Neural crest cell (in vitro differentiated cells): ENCODE measurements at places on chromosomes 6 and 20.

GRCh38 chr20:60802676-60803075, 449.4 kb upstream of the CDH4 start:
- no peak for DNase-seq

- DNase-seq = no peak
These were observed 524.3 kb downstream of the EYS start for GRCh38 chr6:65182681-65183080.

DNA sequence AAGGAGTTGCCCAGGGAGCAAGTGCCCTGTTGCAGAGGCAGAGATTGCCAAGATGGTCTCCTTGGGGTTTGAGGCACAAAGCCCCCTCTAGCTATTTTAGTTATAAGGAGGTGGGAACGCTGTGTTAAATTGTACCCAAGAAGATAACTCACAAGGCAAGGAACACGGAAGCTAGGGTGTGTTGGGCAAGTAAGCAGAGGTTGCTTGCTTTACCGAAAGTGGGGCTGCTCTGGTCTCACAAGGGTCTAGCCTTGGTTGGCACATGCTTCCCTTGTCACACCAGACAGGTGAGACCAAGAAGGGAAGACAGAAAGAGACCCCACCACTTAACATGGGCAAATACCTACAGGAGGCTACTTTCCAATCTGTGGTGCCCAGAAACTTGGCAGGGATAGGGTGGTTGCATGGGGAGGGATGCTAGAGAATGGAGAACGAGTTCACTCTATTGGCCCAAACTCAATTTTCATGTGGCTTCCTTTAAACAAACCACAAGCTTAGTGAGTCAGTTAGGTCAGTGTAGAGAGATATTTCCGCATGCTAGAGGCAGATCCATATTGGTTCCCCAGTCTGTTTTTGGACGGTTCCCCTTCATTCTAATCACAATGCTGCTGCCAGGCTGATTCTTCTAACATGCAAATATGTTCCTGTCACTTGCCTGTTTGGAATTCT, 42.4 kb downstream of the PLAGL1 start:
- DNase-seq = no peak

DNA sequence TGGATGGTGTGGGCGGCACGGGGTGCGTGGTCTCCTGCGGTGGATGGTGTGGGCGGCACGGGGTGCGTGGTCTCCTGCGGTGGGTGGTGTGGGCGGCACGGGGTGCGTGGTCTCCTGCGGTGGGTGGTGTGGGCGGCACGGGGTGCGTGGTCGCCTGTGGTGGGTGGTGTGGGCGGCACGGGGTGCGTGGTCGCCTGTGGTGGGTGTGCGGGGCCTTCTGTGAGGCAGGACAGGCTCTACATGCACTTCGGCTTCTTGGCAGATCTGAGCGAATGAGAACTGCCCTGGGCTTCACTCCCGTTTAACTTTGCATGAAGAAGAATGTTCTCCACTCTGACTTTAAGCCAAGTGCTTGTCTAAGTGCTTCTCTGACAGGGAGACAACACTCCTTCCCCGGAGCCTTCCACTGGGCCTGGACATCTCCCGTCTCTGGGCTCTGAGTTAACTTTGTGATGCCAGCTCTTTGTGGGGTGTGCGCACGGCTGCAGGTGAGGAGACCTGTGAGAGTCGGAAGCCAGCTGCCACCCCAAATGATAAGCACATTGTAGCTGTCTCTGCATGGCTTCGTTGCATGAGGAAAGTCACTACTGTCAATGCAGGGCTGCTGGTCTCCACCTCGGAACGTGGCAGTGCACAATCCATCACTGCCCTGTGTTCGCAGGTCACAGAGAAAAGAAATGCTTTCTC, 244.8 kb downstream of the DLL1 start:
- no peak for DNase-seq

GRCh38 chr6:106460481-106460880, 100.0 kb downstream of the CRYBG1 start:
- no peak for DNase-seq

GRCh38 chr6:133313068-133313467, 71.9 kb downstream of the EYA4 start:
- no peak for DNase-seq

GRCh38 chr20:56222945-56223344, 25.6 kb upstream of the MC3R start:
- no peak for DNase-seq

- DNase-seq = no peak
These were observed 56.2 kb downstream of the CENPW start for GRCh38 chr6:126396131-126396530.

- DNase-seq = no peak
These were observed 154.9 kb downstream of the DLL1 start for GRCh38 chr6:170135821-170136471.

GRCh38 chr6:35220711-35221110, 7.0 kb downstream of the SCUBE3 start:
- no peak for DNase-seq

- no peak for DNase-seq
These were observed 100.9 kb downstream of the TFAP2C start for GRCh38 chr20:56730003-56730402.

- no peak for DNase-seq
These were observed 17.5 kb upstream of the ZNF831 start for GRCh38 chr20:59145924-59146779.

DNA sequence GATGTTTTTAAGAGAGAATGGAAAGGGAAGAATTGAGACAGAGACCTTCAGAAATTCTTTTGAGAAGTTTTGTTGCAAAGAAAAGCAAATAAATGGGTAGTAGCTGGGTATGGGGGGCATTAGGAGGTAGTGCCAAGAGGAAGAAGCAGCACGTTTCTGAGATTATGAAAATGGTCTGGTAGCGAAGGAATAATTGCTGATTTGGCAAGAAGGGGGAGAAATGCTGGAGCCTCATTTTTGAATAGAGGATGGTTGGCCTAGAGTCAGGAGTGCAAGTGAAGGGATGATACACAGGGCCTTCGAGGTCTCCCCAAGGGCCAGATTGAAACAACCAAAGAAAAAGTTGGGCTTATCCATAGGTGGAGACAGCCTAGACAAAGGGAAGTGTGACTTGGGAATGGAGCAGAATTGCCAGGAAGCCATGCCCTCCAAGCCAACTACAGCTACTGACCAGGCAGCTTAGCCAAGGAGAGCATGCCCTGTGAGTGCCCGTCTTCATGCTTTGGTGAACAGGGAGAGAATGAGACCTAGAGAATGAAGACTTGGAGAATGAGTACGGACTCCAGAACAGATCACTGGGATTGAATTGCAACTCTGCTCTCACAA, 14.2 kb upstream of the TBC1D7 start:
- DNase-seq = no peak

- DNase-seq = no peak
These were observed 232.9 kb downstream of the BCKDHB start for GRCh38 chr6:80339421-80339820.
